Right atrium auricular region (tissue), 2 donors: ENCODE measurements at places on chromosomes 1 and 21. TPM values are rescaled to one million over a fixed set of nuclear protein-coding genes. Genes with fewer than 3 reads are reported as not detected.

- DNase-seq: no peak
Observed at GRCh38 chr1:38000529-38001455, 4.5 kb downstream of the FHL3 start.

GRCh38 chr1:54500107-54500431 is 48.0 kb upstream of the ACOT11 start:
- DNase-seq: no peak

DNA sequence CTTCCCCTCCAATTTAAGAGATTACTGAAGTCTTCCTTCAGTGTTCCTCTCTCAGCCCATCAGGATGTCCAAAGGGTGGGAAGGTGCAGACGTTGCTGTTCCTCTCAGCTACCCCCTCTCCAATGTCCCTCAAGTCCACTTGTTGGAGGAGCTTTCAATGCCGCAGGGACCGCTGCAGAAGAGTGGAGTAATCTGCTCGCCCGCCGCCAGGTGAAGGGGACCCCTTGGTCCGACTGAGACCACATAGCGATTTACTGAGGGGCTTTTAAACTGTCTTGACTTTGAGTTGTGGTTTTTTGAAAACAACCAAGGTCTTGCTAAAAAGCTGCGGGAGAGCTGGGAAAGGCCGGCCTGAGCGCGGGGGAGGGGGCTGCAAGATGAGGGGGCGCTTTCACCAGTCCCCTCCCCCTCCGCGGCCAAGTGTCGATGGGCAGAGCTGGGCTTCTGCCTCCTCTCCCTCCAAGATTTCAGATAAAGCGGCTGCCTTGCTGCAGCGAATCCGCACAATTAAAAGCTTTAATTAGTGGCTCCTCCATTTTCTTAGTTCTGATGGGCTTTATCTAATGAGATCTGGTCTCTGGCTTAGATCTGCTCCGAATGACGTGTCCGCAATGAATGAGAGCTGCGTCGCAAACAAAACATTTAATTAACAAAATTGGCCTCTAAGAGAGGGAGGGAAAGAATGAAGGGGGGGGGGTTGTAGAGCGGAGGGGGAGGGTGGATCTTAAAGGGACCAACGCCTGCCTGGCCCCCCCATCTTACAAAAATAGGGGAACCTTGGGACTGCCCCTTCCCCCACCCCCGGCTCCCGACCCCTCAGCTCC is 5.9 kb downstream of the LMO4 start:
- DNase-seq: no peak

- no peak for DNase-seq
Observed at GRCh38 chr21:15405214-15405613, 324.6 kb upstream of the USP25 start.

- no peak for DNase-seq
Observed at GRCh38 chr1:147902253-147902845, at the start of gene GJA8. Gene GJA8 (plus strand): TSS chr1:147902795. CDS start chr1:147907956, 5,161 bp downstream.

GRCh38 chr1:19124273-19124672 is 85.8 kb downstream of the UBR4 start:
- no peak for DNase-seq

GRCh38 chr1:178109348-178110143 is 15.6 kb downstream of the RASAL2 start:
- DNase-seq: no peak

DNA sequence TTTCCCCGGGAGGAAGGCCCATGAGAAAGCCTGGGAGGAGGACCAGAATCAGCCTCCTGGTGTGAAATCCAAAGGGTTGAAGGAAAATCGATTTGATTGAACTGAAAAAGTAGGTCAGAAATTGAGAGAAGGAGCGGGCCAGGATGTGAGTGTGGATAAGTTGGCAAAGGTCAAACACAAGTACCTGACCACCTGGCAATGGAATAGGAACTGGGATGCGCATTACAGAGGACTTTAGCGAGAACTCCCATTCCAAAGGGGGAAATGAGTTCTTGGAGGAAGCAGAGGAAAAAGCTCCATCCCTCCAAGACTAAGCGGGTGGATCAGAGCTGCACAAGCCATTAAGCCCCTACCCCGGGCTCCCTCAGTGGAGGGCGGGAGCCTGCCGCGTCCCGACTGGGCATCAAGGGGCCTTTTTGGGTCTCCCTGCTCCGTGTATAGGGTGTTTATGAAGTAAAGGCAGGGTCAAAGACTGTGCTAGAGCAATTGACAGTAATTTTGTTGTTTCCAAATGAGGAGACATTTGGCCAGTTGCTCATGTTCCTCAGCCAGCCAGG is 56.4 kb downstream of the TGFB2 start:
- DNase-seq: no peak

C4BPB gene
- total RNA-seq: not detected

HEYL gene
- 35.4 TPM for total RNA-seq

FCRL2 gene
- not detected for total RNA-seq

IFI44 gene
- total RNA-seq: 8.1 TPM

RXRG gene
- total RNA-seq: 1.2 TPM
